ENCODE measurements at places on chromosomes 5 and 9.

DNA sequence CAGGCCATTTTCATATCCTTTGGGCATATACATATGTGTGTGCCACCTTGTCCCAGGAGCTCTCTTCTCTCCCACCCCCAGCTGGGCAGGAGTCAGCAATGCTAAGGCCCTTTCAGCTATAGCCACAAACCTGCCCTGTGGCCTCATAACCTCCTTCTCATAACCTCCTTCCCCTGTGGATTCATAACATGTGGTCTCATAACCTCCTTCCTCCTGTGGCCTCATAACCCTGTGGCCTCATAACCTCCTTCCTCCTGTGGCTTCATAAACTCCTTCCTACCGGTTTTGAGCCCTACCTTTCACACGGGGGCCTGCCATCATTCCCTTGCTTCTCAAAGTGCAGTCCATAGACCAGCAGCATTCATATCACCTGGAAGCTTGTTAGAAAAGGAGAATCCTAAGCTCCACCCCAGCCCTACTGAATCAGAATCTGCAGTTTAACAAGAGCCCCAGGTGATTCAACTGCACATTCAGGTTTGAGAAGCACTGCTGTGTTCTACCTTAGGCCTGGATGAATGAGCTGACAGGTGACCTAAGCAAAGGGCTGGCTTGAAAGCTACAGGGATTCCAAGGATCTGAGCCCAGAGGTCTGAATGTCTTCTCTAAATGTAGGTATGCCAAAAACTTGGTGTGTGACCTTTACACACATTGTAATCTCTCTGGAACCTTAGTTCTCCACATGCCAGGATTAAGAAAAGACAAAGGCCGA lies 41.9 kb upstream of the PLPP6 start:
- DNase-seq = no peak

GRCh38 chr5:56480705-56481427 lies 247.7 kb upstream of the ANKRD55 start:
- no peak for DNase-seq

- DNase-seq = no peak
These were observed 2.4 kb upstream of the UHRF2 start for GRCh38 chr9:6410633-6411032.

GRCh38 chr5:36607838-36608783 lies 1.7 kb downstream of the SLC1A3 start:
- no peak for DNase-seq

GRCh38 chr5:84028093-84028492 lies 307.4 kb upstream of the HAPLN1 start:
- DNase-seq = no peak

GRCh38 chr5:89282554-89283510 lies 399.8 kb upstream of the MEF2C start:
- DNase-seq = no peak

GRCh38 chr5:133799571-133800237 lies 168.7 kb downstream of the C5orf15 start:
- DNase-seq = no peak

DNA sequence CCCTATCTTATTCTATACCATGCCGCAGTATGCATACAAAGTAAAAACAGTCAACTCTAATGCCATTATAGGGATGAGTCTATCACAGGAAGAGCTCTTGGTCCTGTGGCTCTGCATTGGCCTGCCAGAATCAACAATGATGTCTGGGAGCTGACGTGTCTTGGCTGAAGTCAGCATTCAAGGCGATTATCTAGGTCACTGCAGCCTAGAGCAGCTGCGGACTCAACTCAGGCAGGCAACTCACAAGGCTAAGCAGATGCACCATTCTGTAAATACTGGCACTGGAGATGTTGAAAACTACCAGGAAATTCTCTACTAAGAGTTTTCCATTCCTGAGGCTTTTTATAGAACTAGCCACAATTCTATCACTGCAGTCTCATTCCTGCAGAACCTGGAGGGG lies 13.3 kb downstream of the SPATA9 start:
- DNase-seq = no peak

- DNase-seq = no peak
These were observed 111.7 kb upstream of the NEK6 start for GRCh38 chr9:124146031-124146561.

DNA sequence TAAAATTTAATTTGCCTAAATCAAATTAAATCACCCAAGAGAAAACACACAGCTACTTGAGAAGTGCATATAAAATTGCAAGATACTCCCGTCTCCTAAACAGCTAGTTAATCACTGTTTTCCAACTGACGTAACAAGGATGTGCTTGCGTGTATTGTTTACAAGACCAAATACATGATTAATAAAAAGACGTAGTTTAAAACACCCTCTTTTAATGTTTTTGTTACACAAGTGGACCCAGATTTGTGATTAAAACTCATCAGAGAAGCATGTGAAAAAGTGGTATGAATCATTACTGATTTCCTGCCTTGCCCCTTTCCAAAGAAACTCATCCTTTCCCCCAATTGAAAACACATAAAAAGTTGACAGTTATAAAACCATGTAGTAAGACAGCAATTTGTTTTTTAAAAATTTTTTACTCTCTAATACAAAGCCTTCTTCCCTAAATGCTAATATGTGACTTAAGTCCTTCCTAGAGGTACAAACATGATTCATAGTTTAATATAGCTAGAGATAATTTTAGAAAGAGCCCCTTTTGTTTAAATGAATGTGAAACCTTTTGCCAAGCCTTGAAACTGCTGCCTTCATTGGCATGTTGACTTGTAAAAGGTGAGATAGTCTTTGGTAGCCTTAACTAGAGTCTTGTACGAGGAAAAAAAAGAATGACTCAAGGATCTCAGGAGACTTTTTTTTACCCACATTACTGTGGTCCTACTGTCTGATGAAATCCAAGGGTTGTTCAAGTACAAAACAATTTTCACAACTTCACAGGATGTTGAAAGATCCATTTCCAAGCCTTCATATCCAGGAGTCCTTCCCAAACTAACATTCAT lies 61.4 kb upstream of the FST start:
- no peak for DNase-seq

- peak; percentile 2 for DNase-seq
These were observed 92.8 kb upstream of the RAD23B start for GRCh38 chr9:107190061-107190935.

DNA sequence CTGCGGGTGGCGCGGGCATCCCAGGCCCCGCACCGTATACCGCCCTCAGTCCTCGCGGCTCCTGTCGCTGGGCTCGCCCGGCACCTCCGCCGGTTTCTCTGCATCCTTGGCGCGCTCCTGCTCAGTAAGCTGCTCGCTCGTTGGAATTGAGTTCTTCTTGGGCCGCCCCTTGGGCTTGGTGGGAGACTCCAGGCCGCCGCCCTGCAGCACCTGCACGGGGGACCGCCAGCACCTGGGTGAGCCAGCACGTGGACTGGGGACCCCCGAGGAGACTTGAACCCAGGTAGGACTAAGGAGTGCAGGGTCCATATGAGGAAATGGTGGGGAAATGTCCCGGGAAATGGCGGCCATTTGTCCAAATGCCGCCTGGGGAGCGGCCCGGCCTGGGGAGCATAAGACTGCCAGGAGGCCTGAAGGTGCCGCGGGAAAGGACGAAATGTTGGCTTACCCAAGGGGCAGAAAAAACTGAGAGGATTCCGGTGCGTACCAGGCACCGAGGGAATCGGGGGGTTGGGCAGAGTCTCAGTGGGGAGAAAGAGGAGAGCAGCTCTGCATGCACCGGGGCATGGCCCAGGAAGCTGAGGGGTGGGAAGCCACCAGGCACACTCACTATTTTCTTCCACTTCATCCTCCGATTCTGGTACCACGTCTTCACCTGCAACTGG lies 2.9 kb downstream of the BARX1 start:
- no peak for DNase-seq

- no peak for DNase-seq
These were observed 400.3 kb downstream of the ICE1 start for GRCh38 chr5:5822729-5823257.

DNA sequence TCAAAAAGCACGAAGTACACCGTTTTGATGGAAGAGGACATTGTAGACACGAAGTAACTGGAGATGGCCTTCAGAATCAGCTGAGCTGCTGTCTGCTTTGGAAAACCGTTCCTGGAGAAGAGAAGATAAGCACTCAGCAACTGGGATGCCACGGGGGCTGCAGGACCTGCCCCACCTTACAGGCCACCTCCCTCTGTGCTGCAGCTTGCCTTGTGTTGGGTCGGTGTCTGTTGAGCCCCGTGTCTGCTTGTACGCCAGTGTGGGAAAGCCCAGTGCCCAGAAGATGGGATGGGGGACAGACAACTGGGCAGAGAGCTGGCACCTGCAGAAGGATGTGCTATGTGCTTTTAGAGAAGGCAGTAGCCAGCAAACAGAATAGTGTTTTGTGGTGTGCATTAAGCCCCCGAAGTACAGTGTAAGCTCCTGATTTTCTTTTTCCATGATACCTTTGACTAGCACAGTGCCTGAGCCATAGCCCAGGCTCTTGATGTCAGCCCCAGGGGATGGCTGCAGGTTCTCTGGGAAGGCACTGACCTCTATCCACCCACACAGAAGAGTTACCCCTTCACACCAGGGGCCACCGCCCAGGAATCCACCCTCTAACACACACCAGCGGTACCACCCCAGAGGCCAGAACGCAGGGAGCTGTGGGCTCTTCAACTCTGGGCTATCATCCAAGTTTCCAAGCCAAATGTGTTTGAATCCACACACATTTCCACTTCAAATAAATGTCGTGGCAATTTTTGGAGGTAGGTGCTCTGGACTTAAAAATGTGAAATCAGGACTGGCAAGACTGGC lies 63.8 kb downstream of the MACROH2A1 start:
- DNase-seq = peak; percentile 35

GRCh38 chr9:130022566-130023143 lies 20.3 kb downstream of the FNBP1 start:
- DNase-seq = no peak

DNA sequence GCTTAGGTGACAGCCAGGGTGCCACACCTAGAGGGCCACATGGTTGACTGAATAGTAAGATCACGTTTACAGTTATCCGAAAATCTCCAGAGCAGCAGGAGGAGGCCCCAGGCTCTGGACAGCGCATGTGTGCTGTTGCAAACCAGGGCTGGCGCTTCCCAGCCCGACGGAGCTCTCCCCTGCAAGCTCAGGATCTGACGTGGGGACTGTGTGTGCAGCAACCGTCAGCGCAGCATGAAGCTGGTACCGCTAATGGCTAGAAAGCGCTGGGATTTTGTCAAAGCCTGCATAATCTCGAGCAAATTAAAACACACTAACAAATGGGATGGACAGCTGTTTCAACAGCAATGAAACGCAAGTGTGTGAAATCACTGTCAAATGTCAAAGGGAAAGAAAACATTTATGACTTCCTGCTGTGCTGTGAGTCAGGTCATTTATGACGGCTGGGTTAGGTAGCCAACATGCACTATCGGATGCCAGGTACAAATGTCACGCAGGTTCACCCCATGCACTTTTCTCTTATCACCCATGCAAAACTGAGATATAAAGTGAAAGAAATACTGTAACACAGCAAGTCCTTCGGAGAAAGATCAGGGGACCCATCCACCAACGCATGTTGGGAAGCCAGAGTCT lies 7.5 kb downstream of the SURF4 start:
- peak; percentile 72 for DNase-seq

All from NCI-H1092 treated with DMSO at 0.1 percent for 48 hours (cell line).